ENCODE measurements at places on chromosomes 7 and 10.

DNA sequence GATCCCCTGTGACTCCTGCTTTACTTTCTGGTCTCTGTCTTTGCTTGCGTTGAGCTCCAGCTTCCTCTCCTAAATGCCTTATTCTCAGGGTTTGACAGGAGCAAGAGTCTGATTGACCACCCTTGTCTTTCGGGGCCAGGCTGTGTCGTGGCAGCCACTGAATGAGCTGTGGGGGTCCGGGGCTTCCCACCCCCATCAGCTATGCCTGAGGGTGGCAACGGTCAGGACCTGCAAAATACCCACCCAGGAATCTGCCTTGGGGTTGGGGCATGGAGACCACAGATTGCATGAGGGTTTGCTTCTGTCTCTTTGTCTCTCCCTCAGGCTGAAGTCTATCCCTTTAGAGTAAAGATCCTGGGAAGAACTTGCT lies 20.6 kb downstream of the SMKR1 start:
- no peak for DNase-seq

- peak; percentile 74 for DNase-seq
Observed at GRCh38 chr10:93554760-93555432, 11.6 kb upstream of the FFAR4 start.

GRCh38 chr10:132443605-132443982 lies 46.6 kb downstream of the PWWP2B start:
- DNase-seq, result peak; percentile 69

- no peak for DNase-seq
Observed at GRCh38 chr10:59752278-59752940, 846 bp downstream of the MRLN start.

GRCh38 chr7:74371381-74372341 lies 82.0 kb upstream of the GTF2IRD1 start:
- DNase-seq, result peak; percentile 63

DNA sequence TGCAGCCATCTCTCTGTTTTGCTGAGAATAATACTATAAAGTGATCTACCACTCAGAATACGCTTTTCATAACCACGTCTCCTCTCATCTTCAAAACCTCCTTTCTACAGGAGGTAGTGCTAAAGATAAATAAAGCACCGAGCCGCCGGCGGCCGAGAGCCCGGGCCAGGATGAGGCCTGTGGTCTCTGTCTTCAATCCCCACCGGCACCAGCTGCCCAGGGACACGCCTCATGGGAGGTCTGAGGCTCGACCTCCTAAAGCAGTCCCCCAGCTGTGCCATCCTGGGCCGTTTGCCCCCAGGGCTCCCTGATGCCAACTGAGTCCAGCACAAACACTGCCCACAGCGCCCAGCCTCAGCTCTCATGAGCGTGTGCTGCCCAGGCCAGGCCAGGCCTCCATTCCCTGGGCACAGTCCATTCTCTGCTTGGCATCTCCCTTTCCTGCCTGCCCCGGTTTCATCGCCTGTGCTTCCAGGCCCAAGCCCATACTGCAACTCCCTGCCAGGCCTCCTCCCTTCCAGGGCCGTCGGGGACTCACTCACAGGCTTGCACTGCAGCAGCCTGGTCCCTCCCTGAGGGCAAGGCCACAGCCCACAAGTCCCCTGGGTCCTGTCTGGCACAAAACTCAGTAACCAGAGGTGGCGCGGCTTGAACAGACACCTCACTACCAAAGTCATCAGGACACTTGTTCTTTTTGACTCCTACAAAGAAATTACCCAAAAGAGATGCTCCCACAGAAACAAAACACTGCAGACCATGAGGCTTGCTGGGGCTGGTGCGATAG lies 2.5 kb downstream of the INTS1 start:
- DNase-seq, result no peak

- DNase-seq, result no peak
Observed at GRCh38 chr10:68334672-68335467, 2.1 kb upstream of the PBLD start.

DNA sequence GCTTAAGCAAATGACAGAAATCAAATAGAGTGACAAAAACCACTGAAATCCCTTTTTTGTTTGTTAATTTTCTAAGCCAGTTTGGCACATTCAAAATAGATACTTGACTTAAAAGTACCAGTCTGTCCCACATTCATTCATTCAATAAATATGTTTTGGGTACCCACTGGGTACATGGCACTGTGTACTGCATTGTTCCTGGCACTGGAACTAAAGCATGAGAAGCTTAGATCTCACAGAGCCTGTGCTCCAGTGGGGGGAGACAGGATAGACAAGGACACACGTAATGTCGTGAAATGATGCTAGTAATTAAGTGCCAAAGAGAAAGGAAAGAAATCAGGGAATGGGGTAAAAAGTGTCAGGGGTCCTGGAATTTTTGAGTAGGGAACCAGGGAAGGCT lies 13.0 kb downstream of the MTURN start:
- no peak for DNase-seq

- peak; percentile 14 for DNase-seq
Observed at GRCh38 chr10:43258562-43259212, 8.2 kb downstream of the RASGEF1A start.

DNA sequence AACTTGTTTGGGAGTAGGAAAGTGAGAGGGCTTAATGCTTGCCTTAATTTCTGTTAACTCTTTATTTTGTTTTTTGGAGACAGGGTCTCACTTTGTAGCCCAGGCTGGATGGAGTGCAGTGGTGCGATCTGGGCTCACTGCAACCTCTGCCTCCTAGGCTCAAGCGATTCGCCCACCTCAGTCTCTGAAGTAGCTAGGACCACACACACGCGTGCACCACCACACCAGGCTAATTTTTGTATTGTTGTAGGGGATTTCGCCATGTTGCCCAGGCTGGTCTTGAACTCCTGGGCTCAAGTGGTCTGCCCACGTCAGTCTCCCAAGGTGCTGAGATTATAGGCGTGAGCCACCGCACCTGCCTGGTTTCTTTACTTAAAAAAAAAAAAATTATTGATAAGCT lies 1.9 kb downstream of the PPP2R2D start:
- no peak for DNase-seq

GRCh38 chr10:95178797-95179196 lies 15.2 kb upstream of the ACSM6 start:
- DNase-seq, result no peak

GRCh38 chr7:17234030-17234397 lies 64.4 kb upstream of the AHR start:
- DNase-seq, result peak; percentile 2

GRCh38 chr7:91280185-91280584 lies 16.0 kb downstream of the FZD1 start:
- DNase-seq, result no peak

GRCh38 chr7:41900532-41900931 lies 197.6 kb upstream of the INHBA start:
- DNase-seq, result no peak

GRCh38 chr7:81789406-81790119 lies 19.7 kb upstream of the HGF start:
- no peak for DNase-seq

DNA sequence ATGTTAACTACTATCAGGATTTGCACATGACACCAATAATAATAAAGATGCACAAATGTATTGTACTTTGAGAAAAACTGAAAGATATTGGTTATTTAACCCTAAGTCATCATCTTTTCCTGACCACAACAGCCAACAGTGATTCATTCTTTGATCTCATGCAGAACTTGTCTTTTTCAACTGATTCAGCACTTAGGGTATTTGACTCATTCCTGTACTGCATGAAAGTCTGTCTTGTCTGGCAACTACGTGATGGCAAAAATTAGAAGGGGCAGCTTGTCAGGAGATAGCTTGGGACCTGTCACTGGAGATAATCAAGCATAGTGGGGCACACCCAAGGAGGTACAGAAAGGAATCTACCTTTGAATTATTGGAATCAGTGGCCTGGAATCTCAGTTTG lies 77.8 kb upstream of the LRRC17 start:
- peak; percentile 34 for DNase-seq

DNA sequence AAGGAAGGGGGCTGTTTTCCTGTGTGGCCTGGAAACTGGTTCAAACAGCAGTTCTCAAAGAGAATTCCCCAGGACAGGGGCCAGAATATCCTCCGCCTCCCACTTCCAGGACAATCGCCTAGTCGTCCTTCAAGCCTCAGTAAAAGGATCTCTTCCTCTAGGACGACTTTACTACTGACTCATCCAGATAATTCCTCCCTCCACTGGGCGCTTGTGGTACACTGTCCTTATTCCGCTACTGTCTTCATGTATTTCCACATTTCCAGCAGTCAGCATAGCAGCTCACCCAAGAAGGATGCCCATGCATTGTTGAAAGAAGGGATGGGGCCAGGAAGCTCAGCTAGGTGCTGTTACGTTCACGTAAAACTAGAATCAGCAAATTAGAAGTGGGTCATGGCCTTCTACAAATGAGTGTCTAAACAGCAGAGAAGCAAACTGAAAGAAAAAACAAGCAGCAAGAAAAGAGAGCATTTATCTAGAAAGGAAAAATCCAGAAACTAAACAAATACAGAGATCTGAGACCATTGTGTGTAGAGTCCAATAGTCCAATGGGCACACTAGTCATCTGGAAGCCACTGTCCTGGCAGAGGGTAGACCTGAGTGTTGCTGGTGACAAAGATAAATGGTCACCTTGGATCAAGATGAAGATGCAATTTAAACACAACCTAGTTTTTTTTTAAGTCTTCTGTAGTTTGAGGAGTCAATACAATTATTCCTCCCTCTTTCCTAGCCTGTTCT lies 26.3 kb downstream of the CLRN3 start:
- no peak for DNase-seq

DNA sequence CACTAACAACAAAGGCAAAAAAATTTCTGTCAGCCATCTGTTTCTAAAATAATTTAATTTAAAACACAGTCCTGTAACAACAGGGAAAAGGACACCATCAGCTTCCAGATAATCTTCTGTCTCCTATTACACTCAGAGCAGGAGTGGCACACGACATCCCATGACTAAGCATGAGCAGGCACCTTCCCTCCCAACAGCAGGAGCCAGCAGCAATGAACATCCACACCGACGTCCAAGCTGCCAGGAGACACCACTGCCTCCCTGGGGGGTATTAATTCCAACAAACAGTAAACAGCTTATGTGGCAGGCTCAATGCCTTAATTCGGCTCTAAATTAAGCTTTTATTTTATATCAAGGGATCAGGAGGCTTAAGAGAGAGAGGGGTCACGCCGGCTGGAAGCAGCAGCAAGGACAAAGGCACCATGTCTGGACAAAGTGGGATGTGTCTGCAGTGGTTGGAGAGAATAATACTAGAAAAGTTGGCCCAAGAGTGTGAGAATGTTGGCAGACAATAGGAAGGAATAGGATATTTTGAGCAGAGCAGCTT lies 45.7 kb downstream of the KIAA1549 start:
- DNase-seq, result no peak

DNA sequence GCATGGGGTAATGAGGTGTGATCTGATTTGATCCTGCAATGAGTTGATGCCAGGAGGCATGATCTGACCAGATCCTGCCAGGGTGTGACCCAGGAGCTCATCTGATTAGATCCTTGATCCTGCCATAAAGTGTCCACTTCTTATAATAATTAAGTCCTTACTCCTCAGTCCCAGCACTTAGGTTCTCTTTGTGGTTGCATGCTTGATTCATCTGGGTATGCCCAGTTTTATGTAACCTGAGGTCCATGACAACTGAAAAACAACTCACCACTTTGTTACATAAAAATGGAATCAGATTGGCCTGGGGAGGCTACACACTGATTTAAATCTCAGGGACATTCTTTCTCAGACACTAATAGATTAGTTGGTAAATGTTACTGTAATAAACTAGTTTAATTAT lies 19.1 kb downstream of the ACADSB start:
- no peak for DNase-seq

- DNase-seq, result no peak
Observed at GRCh38 chr7:37577412-37577811, 106.2 kb upstream of the GPR141 start.

DNA sequence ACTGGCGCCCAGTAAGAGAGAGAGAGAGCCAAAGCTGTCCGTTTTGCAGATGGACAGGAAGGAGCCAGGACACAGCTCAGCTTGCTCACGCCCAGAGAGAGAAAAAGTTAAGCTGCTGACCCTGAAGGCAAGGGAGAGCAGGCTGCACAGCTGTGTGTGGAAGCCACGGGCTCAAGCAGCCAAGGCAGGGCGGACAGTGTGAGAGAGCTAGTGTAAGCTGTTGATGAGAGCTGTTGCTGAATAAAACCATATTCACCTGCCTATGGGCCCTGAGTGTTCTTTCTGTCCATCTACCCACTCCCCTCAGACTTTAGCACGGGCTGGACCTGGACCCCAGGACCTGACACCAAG lies 5.4 kb downstream of the INMT start:
- no peak for DNase-seq

- DNase-seq, result no peak
Observed at GRCh38 chr7:154862153-154862791, 140.7 kb downstream of the PAXIP1 start.

DNA sequence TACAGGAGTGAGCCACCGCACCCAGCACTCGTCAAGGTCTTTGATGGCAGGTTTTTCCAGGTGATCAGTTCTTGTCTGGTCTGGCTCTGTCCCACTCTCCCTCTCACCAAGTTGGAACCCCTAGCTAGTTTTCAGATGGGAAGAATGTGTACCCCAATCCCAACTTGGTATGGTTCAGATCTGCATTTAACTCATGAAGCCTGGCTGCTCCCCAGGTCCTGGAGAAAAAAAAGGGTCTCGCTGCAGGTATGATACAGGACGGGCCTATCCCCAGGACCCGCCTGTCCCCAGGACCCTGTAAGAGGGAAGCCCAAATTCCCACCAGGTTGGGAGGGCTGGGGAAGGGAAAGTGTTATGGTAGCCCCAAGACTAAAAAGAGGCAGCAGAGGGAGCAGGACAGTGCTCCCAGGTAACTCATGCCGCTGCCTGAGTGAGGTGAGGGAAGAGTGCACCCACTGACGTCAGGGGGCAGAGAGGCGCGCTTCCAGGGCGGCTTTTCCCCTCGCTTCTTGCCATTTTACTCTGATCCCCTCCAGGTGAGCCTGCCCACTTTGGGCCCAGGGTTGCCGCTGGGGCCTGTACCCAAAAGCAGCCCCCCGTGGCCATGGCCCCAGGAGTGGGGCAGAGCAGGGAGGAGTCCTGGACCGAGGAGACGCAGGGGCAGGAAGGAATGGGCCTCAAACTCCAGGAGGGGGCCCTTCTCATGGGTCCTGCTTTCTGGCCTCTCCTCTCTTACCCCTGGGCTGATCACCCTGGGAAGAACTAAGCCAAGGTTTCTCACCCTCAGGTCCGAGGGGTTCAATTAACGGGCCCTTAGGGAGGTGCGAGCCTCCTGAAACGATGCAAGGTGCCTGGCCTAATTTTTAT lies 36.4 kb upstream of the SRRM3 start:
- DNase-seq, result no peak

DNA sequence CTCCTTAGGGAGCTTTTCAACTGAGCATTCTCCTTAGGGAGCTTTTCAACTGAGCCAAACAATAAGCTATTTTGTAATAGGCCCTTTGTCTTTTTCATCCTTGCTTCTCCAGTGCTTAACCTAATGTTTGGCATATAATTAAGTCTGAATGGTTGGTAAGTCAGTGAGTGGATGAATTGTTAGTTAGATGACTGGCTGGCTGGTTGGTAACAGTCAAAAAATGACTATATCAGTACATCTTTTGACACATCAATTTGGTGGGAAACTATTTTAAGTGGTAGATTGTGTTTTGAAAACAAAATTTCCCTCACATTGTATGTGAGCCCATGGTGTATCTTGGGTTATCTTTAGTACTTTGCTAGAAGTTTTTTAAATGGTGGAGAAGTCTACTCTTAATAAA lies 16.4 kb downstream of the ING3 start:
- DNase-seq, result no peak

GRCh38 chr10:5563321-5563961 lies 38.7 kb downstream of the CALML3 start:
- DNase-seq, result no peak

- no peak for DNase-seq
Observed at GRCh38 chr10:95788830-95789229, 32.9 kb downstream of the ENTPD1 start.

Data from GM20000 (cell line).